Right hindlimb (tissue), 1 donor: ENCODE measurements at places on chromosomes 12 and 14.

DNA sequence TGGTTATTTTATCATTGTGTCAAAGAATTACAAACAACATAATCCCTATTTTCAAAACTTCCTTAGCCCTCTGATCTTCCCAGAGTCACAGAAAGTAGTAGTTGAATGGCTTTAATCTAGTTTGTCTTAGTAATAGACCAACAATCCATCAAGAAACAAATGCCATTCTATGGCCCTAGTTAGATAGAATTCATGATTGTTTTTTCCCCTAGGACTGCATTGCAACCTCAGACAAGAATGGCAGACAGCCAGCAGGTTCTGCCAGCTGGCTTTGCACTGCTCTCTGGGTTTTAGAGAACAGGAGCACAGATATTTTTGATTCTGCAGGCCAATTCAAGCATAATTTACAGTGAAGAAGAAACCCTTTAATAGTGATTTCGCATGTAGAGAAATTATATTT lies 33.8 kb downstream of the SYT1 start:
- peak; percentile 30 for DNase-seq

DNA sequence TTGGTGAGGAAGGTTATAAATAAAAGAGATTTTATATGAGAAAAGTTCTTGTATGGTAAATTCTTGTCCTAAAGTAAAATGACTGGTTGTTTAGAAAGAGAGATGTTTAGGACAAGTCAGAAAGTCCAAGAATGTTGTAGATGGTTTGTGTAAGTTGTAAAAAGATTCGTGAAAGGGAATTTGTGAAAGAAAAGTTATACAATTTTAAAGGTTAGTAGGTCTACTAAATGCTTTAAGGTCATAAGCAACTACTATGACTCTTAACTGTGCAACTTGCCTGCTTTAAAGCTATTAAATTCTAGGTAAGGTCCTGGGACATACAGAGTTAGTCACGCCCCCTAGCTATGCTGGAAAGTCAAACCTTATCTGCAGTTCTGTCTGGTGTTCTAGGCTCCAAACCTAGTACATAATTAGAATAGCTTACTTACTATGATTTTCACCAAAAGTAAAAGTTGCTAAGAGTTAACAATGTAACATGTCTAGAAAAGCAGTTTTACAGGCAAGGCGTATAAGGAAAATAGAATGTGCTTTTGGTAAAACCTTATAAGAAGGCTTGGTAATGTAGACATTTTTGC lies 11.2 kb upstream of the DHRS2 start:
- DNase-seq: no peak

- DNase-seq: no peak
Measured at GRCh38 chr12:28975564-28976340, 173.3 kb upstream of the FAR2 start.

DNA sequence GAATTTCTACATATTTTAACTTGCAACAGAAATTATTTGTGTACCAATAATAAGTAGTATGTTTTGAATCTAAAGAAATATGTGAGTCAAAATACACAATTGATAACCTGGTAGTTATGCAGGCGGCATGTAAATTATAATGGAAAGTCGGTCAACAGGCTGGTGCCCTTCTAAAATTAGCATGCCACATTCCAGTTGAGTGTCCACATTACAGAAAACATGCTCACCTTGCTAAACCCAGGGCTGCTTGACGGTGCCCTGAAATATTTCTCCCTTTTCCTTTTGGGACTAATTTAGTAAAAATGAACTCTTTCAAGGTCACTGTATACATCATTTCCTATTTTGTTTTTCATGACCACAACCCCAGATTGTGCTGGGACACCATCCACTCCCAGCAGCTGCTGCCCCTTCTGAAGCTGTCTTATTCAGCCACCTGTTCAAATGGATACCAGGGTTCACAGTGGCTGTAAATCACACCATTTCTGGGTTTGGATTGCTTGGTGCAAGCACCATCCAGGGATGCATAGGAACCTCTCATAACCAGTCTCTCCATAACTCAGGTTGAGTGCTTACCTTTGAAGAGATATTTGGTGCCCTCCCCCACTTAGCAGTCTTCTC lies 110.6 kb downstream of the ANO6 start:
- DNase-seq: no peak

DNA sequence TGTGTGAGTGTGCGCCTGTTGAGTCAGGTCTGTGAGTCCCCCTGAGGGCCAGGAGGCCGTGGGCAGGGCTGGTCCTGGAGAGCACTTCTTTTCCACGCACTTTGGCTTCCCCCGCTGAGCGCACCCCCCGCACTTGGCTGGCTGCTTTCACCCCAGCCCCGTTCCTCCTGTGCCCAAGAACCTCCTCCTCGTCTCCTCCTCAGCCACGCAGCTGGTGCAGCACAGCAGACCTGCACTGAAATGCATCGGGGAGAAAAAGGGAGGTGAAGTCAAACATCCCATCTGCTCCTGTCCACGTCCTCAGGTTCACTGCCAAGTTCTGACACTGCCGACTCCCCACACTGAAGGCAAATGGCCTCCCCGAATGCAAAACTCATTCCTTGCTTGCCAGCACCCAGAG lies 362.7 kb upstream of the SFSWAP start:
- DNase-seq: no peak

- DNase-seq: no peak
Measured at GRCh38 chr12:56836317-56836716, 73.2 kb downstream of the HSD17B6 start.

GRCh38 chr12:30296486-30296885 lies 399.2 kb downstream of the IPO8 start:
- DNase-seq: no peak

GRCh38 chr14:80237143-80237542 lies 25.8 kb upstream of the DIO2 start:
- no peak for DNase-seq

- no peak for DNase-seq
Measured at GRCh38 chr14:101905614-101906013, 58.8 kb upstream of the DYNC1H1 start.

DNA sequence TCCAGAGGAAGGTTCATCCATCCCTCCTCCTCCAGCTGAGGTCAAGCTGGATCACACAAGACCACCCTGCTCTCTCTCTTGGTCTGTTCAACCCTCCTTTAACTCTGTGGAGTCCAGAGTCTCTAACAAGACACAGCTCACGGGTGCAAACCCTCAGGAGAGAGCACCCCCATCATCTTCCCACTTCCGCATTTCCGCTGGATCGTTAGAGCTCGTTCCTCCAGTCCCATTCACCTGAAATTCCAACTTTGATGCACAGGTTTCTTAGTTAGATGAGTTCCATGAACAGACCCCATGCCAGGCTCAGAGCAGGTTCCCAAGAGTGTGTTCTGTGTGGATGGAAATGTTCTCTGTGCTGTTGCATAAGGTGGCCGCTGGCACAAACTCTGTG lies 44.5 kb upstream of the P2RX7 start:
- DNase-seq: no peak

- DNase-seq: no peak
Measured at GRCh38 chr12:82411546-82412230, 53.4 kb downstream of the METTL25 start.

GRCh38 chr12:6978611-6979011 lies 7.9 kb downstream of the EMG1 start:
- no peak for DNase-seq

GRCh38 chr14:96727491-96727890 lies 69.7 kb upstream of the VRK1 start:
- DNase-seq: no peak

DNA sequence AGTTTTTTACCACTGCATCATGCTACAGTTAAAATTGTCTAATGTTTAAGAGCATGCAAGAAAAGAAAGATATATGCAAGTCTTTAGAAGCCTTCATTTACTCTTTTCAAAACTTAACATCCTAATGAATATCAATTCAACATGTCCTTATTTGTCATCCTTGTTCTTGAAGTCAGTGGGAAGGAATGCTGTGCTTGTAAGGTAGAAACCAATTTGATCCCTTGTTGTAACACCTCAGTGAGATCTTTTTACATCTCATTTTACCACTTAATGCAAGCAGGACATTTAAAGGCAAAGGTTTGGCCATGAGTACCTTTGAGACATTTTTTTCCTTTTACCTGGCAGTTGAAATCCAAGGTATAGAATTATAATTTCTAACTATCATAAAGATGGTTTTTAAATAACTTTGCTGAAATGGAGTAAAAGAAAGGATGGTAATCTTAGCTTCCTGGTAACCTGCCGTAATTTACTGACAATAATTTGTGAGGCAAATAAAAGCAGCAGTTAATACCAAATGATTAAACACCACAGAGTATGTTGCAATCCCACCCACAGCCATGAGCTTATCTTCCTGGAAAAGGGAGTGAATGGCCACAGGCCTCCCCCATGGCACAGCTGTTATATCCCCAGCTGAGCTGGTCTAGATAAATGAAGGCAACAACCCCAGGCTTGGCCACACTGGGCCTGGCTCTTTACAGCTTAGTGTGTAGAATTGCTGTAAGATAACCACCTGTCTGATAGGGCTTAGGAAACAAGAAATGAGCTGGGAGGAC lies 33.2 kb upstream of the STRN3 start:
- DNase-seq: no peak

GRCh38 chr12:119828300-119828699 lies 48.8 kb downstream of the CIT start:
- DNase-seq: no peak

DNA sequence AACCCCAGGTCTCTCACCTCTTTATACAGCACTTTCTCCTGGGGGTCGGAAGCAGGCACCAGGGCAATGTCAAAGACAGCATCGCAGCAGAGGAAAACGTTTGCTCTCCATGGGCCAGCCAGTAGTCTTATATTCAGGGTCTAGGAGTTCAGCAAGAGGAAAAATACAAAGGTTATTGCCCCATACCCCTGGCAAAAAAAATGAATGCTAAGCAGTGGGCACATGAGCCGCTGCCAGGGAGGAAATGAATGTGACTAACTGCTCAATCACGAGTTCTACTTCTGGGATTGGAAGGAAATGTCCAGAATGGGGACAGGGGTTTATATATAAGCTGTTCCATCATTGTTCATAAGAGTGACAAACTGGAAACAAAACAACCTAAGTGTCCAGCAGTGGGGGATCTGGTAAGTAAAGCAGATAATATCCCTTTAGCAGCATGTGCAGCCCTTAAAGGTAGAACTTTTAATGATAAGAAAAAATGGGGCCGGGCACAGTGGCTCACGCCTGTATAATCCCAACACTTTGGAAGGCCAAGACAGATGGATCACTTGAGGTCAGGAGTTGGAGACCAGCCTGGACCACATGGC lies 53.8 kb downstream of the PHETA1 start:
- no peak for DNase-seq

DNA sequence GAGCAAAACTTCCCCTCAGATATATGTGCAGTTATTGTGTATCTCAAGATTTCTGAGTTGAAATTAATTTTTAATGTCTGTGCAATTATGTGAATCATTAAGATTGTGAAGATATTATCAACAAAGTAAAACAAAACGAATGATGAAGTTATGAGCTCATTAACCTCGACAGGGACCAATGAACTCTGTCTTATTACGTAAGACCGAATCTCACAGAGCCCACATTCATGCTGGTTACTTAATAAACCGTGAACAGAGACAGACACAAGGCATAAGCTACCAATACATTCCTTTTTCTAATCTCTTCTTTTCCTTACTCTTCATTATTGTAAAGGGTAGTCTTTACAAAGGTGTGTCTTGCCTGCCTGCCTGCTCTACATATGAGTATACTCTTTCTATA lies 568.7 kb downstream of the RPS29 start:
- no peak for DNase-seq

- DNase-seq: peak; percentile 63
Measured at GRCh38 chr14:104582005-104582404, 2.4 kb downstream of the C14orf180 start.

DNA sequence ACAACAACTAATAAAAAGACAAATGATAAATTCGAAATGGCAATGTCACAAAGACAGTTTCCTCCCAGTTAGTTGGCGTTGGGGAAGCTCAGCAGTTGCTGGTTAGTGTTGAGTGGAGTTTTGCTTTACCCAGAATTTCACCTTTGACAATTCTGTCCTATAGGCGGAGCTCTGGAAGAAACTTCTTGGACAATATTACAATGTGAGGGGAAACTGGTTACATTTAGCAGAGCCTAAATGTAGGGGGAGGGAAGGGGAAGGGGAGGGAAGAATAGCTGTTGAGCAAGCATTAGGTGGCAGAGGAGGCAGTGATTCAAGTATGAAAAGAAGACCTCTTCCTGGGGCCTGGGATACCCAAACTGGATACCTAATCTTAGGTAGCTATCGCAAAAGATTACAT lies 51.4 kb downstream of the BDKRB1 start:
- DNase-seq: no peak

DNA sequence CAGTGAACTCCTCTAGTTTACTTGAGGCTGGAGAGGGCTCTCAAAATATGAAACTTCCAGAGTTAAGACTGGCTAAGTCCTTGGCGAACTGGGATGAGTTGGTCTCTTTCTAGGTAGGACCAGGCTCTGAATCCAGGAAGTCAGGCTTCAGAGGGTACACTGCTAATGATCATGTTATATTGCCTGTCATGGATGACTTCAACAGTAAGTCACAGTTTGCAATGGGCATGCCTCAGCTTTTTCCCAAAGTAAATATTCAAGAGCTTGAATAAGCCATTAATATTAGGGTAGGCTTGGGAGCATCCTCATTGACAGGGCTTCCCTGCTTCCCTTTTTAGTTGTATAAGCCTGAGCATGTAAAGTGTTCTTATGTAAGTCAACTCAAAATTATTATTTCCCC lies 61.7 kb upstream of the PTHLH start:
- DNase-seq: no peak
